ENCODE measurements at places on chromosomes 16 and 17.

GRCh38 chr17:64090144-64090543, 39.8 kb downstream of the ERN1 start:
- DNase-seq = no peak

- DNase-seq = peak; percentile 73
Measured at GRCh38 chr17:80426671-80427326, 11.8 kb downstream of the ENDOV start.

- no peak for DNase-seq
Measured at GRCh38 chr17:64192589-64192988, 62.6 kb upstream of the ERN1 start.

DNA sequence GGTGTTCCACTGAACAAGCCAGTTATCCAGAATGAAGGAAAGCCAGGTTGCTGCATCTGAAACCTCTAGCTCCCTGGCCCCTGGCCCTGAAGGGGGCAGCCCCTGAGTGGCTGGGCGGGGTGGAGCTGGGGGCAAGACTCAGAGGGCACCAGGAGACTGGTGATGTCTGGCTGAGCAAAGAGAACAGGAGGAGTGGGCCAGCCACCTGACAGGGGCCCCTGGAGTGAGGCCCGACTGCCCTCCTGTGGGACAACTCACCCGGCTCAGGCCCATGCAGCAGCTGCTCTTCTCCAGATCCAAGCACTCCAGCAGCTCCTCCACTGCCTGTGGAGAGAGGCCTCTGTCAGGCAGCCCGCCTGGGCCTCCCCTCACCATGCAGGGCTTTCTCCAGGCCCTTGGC, 60.4 kb downstream of the PIPOX start:
- DNase-seq = no peak

- no peak for DNase-seq
Measured at GRCh38 chr16:79950932-79951719, 350.6 kb upstream of the MAF start.

- DNase-seq = no peak
Measured at GRCh38 chr17:82110298-82110697, 12.3 kb upstream of the FASN start.

DNA sequence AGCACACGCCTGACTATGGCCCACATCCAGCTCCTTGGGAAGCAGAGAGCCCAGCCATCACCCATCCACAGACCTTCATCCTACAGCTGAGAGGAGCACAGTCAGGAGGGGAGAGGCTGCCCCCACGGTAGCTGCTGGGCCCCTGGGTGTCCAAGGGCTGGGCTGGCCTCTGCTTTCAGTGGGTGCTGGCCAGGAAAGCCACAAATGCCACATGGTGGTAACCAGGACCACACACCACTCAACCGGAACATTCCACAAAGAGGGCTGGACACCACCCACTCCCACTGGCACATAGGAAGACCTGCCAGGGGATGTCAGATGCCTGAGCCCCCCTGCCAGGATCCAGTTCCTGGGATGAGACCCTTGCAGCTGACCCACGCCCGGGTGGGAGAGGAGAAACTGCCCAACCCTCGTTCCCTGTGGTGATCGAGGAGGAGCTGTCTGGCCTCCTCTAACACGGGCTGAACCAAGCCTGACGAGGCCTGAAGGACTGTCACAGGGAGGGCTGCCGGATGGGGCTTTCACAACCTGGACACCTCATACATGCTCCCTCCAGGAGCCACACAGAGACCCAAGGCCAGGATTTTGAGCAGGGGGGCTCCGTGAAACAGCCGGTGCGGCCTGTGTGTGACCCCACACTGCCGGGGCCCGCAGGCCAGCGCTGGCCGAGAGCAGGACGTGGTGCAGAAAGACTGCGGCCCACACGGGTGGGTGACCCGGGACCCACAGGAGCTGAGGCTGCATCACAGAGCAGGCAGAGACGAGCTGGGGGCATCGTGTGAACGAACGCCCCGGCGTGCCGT, 30.7 kb downstream of the PIEZO1 start:
- no peak for DNase-seq

GRCh38 chr16:30033270-30033669, 2.2 kb upstream of the TLCD3B start:
- no peak for DNase-seq

GRCh38 chr17:31373150-31374093, 18.1 kb upstream of the RAB11FIP4 start:
- no peak for DNase-seq

DNA sequence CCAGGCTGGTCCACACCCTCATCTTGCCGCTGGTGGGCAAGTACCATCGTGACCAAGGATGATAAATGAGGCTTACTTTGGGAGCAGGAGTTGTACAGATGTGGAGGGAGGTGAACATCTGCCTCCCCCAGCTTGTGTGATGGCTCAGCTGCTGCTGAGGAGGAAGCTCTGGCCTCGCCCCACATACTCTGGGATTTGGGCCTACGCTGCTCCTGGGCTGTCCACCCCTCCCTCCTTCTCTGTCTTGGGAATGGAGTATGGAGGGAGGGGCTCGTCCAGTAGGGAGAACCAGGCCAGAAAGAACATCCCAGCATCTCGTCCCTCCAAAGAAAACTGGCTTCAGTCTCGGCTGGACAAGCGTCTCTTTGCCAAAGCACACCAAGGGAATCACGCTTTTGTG, 134.8 kb upstream of the CDC42EP4 start:
- DNase-seq = no peak

- DNase-seq = no peak
Measured at GRCh38 chr17:55175788-55176427, 88.9 kb upstream of the HLF start.

GRCh38 chr16:11356573-11357331, 11.5 kb downstream of the RMI2 start:
- DNase-seq = no peak

GRCh38 chr17:77610972-77611521, 347.5 kb upstream of the TNRC6C start:
- DNase-seq = no peak

DNA sequence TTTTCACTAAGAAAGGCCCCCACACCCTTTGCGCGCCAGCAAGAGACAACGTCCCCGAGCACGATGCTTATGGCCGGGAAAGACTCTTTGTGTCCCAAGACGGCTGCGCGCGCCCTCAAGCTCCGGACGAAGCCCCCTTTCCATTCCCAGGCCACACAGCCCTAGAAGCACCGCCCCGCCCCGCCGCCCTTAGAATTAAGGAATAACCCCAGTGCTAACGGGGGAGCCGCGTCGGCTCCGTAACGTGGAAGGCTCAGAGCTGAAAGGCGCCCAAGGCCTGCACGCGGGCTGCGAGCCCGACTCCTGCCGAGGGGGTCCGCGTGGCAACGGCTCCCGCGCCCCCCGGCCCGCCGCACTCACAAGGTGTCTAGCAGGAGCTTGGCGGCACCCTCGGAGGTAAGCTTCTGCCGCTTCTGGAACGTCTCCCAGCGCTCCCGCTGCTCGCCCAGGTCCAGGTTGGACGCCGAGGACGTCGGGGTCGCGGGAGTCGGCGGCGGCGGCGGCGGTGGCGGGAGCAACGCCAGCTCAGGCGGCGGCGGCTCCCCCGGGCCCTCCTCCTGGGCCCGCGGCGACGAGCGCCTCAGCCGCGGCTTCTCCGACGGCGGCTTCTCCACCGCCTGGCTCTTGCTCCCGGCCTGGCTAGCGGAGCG, 477 bp downstream of the CENPV start:
- peak; percentile 4 for DNase-seq

DNA sequence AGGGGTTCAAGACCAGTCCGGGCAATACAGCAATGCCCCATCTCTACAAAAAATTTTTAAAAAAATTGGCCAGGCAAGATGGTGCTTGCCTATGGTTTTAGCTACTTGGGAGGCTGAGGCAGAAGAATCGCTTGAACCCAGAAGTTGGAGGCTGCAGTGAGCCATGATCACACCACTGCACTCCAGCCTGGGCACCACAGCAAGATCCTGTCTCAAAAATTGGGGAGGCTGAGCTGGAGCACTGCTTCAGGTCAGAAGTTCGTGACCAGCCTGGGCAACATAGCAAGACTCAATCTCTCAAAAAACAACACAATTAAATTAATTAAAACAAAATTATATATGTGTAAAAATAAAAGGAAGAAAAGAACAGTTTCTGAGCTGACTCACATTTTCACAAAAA, 74.8 kb upstream of the CLEC18B start:
- no peak for DNase-seq

- no peak for DNase-seq
Measured at GRCh38 chr16:8436931-8437330, 153.4 kb downstream of the TMEM114 start.

DNA sequence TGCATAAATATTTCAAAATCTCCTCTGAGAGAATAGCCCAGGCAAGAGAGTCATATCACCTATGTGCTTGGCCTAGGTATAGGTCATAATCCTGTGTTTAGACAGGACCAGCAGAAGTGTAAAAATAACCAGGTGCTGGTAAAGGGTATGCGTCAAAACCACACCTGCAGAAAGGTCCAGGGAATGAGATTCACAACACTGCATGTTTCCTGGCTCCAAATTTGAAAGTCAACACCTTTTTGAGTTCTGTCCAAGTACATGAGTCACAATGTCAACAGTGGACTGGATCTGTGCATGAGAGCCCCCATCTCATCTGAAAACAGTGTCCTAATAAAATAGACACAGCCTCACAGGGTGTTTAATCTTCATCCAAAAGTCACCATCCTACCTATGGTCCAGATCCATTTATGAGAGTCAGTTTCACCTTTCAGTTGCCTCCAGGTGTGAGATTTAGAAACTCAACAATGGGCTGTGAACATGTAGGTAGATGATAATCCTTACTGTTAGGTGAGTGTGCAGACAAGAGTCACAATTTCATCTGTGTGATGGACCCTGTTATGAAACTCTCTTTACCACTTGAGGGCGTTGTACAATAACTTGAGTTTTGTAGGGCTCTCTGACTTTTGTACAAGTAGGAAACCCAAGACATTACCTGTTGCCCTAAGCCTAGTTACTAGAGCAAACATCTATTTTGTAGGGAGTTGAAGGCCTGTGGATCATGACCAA, 2100.7 kb downstream of the TP53TG3F start:
- no peak for DNase-seq

- no peak for DNase-seq
Measured at GRCh38 chr16:16020291-16020690, 70.9 kb downstream of the ABCC1 start.

GRCh38 chr17:74598346-74599022, 6.4 kb upstream of the CD300LD start:
- DNase-seq = no peak

DNA sequence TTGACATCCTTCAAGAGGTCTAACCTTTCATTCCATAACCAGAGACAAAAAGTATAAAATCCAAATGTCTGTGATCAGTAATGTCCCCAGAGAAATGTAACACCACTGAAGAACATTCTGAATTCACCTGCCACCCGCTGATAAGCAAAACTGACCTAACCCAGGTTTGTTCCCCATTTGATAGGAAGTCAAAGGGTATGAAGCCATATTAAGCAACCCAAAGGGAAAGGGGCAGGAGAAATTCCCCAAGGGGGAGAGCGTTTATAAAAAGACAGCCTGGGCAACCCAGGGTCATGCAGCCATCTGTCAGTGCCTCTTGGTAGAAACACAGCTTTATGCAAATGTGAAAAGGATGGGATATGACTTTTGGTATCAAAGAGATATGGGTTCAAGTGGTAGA, 30.7 kb upstream of the PIK3R6 start:
- no peak for DNase-seq

GRCh38 chr16:68155425-68155824, 70.3 kb downstream of the NFATC3 start:
- no peak for DNase-seq

- DNase-seq = peak; percentile 64
Measured at GRCh38 chr16:66947302-66948065, 12.2 kb downstream of the CES2 start.

- DNase-seq = no peak
Measured at GRCh38 chr17:72470121-72470705, 349.4 kb downstream of the SOX9 start.

GRCh38 chr17:51319186-51319585, 58.8 kb downstream of the UTP18 start:
- DNase-seq = no peak

- no peak for DNase-seq
Measured at GRCh38 chr16:72924537-72924926, 123.4 kb downstream of the ZFHX3 start.

DNA sequence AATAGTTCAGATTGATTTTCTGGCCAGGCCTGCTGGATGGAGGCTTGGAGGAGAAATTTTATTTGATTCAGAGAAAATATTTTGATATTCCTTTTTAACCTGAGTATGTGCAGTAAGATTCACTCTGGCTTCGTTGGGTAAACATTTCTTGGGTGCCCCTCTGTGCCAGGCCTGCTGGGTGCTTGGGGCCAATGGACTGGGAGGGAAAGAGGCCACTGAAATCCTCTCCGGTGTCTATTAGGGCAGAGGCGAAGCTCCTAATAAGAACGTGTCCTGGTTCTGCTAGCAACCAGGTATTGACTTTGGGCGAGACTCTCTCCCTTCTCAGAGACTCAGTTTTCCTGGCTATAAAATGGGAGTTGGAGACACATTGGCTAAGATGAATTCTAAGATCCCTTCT, 122.5 kb downstream of the CYLD start:
- DNase-seq = no peak

DNA sequence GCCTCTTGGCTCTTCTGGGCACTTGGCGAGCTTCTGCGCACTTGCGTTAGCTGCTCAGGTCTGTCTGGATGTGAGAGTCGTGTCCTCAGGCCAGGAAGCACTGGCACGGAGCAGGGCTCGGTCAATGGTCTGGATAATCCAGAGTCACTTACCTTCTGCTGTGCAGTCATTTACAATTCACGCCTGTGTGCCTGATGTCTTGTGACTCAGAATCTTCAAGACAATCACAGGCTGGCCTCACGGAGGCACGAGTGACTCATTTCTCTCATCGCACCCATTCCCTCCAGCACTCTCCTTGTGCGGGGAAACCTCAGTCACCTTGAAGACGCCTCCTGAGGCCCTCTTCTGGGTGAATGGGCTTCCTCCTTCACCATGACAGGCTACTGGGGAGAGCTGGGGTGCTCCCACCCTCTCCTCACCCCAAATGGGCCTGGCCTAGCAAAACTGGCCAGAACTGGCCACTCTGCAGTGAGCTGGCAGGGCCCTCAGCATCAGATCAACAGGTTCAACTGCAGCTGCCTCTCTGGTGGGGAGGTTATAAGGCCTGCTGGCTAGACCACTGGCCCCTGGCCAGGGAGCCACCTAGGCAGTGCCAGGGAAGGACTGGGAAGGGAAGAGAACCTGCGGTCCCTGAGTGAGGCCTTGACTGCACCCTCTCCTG, 1.9 kb upstream of the CAPN15 start:
- DNase-seq = no peak

GRCh38 chr17:57257895-57258851, 1.9 kb downstream of the MSI2 start:
- DNase-seq = no peak
